ENCODE measurements at places on chromosomes 13 and 19.

GRCh38 chr13:39329182-39329639, 273.8 kb downstream of the LHFPL6 start:
- DNase-seq: no peak

- DNase-seq: no peak
Observed at GRCh38 chr13:24684600-24684998, 4.4 kb downstream of the ATP12A start.

- DNase-seq: no peak
Observed at GRCh38 chr13:70856025-70856424, 747.8 kb upstream of the KLHL1 start.

DNA sequence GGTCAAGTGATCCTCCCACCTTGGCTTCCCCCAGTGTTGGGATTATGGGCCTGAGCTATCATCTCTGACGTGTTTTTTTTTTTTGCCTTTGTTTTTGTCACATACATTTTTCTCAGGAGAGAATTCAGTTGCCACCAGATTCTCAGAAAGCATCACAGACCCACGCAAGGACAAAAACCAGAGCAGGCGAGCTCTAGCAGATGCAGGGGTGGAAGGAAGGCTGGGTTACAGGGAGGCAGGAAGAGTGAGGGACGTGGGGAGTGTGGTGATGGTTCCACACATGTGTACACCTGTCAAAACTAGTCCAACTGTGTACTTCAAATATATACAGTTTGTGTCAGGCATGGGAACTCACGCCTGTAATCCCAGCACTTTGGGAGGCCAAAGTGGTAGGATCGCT, 4.3 kb downstream of the TMEM161A start:
- no peak for DNase-seq

DNA sequence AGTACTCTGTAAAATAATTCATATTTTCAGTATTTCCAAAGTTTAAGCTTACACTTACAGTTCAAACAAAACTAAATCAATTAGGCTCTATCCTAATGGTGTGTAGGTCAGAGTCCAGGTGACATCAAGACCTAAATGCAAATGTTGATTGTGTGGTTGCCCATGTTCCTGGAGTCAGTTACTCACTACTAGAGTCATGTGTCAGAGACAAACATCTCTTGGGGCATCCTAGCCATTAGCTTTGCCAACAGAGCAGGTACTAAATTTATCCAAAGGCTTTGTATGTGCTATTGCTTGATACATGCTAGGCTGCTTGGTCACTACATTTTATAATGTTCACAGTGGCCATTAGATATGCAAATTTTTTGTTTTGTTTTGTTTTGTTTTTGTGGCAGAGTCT, 11.7 kb downstream of the SPRY2 start:
- no peak for DNase-seq

DNA sequence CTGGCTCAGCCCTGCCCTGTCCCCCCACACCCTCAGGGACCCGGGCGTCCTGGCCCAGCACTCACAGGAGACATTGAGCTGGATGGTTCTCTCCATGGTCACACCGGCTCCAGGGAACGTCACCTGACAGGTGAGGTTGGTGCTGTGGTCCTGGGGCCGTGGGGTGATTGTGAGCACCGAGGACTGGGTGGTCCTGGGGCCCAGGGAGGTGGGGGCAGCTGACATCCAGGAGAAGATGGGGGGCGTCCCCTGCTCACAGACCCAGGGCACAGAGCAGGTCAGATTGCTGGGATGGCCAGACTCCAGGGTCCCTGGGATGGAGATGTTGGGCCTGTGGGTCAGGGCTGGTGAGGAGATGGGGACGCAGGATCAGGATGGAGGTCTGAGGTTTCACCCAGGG, 854 bp downstream of the SIGLEC6 start:
- DNase-seq: no peak

DNA sequence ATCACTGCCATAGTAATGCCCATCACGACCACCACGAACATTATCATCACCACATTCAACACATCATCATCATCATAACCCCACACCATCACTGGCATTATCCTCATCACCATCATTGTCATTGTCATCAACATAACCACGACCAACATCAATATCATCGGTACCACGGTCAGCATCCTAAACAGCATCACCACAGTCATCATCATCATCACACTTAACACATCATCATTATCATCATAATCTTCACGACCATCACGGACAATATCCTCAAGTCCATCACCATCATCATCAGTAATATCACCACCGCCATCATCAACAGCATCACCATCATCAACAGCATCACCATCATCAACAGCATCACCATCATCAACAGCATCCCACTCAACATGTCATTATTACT, 70.3 kb downstream of the MBD3L1 start:
- DNase-seq: no peak

- DNase-seq: no peak
Observed at GRCh38 chr13:96091164-96092117, 1.5 kb downstream of the HS6ST3 start.

DNA sequence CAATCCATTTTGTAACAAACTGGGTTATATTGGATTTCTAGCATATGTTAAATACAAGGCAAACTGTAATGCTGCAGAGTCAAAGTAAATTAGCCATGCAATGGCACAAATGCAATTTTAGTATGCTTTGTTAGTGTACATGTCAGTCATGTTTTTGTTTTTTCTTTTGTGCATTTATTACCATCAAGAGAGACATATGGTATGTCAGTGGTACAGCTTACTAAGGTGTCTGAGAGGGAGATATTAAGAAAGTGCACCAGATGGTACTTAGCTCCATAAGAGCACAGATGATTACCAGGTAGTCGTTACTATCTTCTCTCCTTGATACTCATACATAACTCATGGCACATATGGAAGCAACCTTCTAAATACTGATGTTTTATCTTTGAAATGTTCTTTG, 550.3 kb downstream of the GPC5 start:
- DNase-seq: no peak

DNA sequence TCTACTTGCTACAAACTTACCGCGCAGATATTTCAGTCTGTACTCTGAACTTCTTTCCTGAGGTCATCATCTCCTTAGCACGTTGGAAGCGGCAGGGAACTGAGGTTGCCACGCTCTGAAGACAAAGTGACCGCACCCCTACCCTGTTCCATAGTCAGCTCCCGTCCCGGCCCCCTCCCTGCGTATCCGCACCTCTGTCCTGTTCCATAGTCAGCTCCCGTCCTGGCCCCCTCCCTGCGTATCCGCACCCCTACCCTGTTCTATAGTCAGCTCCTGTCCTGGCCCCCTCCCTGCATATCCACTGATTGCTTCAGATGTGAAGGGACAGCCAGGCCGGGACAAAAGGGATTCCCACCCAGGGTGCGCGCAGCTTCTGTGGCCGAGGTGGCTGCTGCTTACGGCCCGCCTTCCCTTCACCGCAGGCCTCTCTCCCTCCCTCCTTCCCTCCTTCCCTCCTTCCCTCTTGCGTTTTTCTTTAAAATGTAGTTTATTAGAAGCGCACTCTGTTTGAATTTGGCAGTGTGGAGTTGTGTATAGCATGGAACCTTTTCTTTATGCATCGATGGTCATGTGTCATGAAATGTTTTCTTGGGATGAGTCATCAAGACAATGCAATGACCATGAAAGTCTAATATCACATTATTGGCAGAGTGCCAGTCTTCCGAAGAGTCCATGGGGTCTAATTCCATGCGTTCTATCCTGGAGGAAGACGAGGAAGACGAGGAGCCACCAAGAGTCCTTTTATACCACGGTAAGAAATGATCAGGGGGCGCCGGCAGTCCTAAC, 21.9 kb upstream of the NDUFS7 start:
- DNase-seq: no peak

GRCh38 chr13:46908501-46908900, 11.6 kb upstream of the HTR2A start:
- DNase-seq: no peak

- DNase-seq: no peak
Observed at GRCh38 chr13:43757266-43757665, 29.5 kb downstream of the ENOX1 start.

GRCh38 chr19:7857727-7858108, 16.5 kb downstream of the PRR36 start:
- no peak for DNase-seq

DNA sequence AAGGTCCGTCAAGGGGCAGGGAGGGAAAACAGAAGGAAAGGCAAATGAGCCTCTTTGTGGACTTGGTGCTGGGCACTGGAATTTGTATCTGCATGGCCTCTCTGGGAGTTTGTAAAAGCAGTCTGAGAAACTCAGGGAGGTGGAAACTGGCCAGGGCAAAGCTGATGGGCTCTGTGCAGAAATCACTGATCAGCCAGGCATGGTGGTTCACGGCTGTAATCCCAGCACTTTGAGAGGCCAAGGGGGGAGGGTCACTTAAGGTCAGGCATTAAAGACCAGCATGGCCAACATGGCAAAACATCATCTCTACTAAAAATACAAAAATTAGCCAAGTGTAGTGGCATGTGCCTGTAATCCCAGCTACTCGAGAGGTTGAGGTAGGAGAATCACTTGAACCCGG, 369.9 kb upstream of the ZNF507 start:
- no peak for DNase-seq

DNA sequence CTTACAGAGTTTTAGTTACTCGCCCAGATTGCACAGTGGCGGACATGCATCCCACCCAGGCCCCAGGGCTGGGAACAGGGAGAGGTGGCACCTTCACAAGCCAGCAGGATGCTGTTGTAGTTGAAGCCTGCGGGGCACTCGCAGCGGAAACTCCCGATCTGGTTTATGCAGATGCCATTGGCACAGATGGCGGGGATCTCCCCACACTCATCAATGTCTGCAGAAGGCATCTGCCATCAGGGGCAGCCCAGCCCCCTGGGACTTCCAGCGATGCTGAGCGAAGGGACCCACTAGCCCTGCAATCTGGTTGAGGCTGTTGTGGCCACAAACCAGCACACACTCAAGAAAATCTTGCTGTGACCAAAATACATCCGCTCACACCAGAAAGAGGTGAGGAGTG, 44.6 kb downstream of the CCL25 start:
- DNase-seq: no peak

DNA sequence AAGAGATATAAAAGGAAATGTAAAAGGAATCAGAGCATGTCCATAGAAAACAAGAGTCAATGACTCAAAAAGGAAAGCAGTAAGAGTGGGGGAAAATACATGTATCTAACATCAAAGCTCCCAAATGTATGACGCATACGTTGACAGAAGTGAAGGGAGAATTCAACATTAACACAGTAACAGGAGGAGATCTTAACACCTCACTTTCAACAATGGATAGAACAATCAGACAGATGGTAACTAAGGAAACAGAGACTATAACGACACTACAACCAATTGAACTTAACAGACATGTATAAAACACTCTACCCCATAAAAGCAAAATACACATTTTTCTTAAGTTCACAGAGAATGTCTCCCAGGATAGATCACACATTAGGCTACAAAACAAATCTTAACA, 774.8 kb upstream of the ARGLU1 start:
- no peak for DNase-seq

DNA sequence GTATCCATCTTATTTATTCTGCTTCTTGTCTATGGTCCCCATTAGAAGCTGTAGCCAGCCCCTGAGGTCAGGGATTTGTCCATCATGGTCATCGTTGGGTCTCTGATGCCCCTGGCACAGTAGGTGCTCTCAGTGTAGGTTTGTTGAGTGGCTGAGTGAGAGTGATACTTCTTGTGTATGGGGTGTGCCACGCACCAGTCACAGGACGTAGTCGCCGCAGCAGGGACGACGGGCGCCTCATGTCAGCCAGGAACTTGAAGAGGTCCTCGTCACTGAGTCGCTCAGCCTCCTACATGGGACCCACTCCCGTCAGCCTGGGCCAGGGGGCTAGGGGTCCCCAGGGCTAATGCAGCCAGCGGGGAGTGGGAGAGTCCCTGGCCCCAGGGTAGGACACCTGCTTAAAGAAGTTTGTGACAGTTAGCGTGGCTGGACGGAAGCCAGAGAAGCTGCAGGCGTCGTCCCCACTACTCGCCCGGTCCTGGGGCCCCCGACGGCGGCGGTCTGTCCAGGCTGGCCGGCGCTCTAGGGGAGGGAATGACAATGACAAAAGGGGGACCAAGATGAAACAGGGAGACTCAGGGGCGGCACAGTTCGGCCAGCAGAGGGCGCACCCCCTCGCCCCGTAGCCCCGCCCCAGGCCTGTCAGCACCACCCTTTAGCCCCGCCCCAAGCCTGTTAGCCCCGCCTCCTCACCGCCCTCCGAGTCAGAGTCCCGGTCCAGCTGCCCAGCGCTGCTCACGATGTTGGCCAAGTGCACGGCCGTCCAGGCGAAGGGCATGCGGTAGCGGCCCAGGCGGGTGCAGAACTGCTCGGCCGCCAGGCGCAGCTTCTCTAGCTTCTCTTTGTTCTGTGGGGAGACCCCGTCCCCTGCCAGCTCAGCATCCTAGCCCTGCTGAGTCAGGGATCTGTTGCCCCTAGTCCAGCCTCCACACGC, 3.7 kb downstream of the ANGPTL8 start:
- peak; percentile 69 for DNase-seq

Measured in activated T-helper 1 cell treated with anti-CD3 and anti-CD28 coated beads, Interleukin-2, amount 50 U/mL, for 16 hours (primary cell).